ENCODE measurements at places on chromosomes 13 and 19.

DNA sequence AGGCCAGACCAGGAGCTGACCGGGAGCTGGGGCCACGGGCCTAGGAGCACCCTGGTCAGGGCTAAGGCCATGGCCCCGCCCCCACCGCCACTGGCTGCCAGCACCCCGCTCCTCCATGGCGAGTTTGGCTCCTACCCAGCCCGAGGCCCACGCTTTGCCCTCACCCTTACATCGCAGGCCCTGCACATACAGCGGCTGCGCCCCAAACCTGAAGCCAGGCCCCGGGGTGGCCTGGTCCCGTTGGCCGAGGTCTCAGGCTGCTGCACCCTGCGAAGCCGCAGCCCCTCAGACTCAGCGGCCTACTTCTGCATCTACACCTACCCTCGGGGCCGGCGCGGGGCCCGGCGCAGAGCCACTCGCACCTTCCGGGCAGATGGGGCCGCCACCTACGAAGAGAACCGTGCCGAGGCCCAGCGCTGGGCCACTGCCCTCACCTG, 6.6 kb downstream of the SPHK2 start:
- DNase-seq = no peak

DNA sequence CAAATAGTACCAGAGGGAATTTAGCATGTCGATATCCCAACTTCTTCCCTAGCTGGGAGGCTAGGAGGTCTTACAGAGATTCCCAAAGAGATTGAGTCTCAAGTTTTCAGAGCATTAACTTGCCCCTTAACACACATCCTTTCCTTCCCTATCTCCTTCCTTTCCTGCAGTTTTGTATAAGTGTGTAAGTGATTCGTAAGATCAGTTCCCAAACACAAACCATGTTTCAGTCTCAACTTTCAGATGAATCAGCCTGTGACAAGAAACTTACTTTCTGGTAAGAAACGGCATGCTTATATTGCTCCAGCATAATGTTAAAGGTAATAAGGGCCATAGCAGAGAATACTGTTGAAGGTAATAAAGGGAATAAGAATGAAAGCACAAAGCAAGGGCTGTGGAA, 472.2 kb downstream of the LIG4 start:
- DNase-seq = no peak

DNA sequence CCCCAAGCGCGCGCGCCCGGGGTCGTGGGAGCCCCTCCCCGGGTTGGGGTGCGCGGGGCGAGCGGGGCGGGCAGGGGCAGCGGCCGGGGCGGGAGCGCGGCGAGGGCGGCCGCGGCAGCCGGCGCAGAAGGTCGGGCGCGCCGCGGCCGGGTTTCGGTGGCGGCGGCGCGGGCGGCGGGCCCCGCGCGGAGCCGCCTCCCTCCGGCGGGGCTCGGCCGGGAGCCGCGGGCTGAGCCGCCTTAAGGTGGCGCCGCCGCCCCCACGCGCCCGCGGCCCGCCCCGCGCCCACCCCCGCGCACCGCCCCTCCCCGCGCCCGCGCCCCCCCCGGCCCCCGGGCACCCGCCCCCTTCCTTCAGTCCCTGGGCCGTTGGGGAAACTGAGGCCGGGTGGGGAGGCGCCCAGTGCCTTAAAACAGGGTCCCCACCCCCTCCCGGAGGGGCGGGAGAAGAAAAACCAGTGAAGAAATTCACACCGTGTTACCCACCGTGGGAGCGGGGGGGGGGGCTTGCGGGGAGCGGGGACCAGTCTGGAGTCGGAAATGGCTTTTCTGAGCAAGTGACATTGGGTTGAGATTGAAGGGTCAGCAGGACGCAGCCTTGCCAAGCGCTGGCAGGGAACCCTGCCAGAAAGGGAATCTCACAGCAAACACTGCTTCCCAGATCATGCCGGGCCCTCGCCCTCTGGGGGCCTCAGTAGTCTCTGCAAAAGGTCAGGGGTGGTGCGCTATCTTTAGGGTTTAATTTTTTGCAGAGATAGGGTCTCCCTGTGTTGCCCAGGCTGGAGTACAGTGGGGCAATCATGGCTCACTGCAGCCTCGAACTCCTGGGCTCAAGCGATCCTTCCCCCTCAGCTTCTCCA, at the start of gene TLE2:
Gene TLE2, minus strand, starts transcription at position 216 of the 859 bp plus-strand sequence. CDS start 376 bp downstream, outside the sequence.
- DNase-seq = no peak

DNA sequence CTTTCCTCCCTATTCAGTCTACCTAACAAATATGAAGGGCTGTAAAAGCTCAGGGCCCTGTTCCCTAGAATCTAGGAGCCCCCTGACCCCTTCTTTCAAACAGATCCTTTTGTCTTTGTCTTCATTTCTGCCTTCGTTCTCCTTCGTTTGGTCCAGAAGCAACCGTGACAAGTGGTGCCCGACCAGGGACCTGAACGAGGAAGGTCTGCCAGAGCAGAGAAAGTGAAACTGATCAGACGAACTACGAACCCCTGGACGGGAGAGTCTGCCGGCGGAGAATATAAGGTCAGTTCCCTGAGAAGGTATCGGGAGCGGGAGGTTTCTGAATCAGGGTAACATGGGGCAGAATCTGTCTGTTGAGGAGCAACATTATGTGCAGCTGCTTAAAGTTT, 751 bp downstream of the ERVK3-1 start:
- DNase-seq = no peak

- no peak for DNase-seq
These were observed 121.0 kb downstream of the URI1 start for GRCh38 chr19:30062907-30063649.

GRCh38 chr19:1235625-1236538, 1.9 kb downstream of the CBARP start:
- DNase-seq = no peak

DNA sequence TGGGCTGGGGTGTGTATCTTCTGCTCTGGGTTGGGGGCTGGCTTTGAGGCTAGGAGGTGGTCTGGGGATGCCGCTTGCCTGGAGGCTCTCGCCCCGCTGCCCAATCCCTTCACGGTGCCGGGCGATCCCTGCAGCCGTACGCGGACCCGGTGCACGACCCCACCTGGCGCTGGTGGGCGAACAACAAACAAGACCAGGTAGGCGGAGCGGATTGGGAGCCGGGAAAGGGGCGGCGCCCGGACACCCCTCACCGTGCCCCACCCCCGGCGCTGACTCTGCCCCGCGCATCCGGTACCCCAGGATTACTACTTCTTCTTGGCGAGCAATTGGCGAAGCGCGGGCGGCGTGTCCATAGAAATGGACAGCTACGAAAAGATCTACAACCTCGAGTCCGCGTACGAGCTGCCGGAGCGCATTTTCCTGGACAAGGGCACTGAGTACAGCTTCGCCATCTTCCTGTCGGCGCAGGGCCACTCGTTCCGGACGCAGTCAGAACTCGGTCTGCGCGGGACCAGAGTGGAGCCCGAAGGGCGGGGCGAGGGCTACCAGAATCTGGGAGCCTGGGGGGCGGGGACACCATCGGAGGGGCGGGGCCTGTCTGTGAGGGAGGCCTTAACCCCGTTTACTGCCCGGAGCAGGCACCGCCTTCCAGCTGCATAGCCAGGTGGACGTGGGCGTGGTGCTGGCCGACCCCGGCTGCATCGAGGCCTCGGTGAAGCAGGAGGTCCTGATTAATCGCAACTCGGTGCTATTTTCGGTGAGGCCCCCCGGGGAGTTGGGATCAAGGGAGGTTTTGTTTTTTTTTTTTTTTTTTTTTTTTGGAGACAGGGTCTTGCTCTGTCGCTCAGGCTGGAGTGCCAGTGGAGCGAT, 12.1 kb upstream of the PSMD8 start:
- no peak for DNase-seq

- DNase-seq = no peak
These were observed 54.7 kb upstream of the F7 start for GRCh38 chr13:113050734-113051431.

DNA sequence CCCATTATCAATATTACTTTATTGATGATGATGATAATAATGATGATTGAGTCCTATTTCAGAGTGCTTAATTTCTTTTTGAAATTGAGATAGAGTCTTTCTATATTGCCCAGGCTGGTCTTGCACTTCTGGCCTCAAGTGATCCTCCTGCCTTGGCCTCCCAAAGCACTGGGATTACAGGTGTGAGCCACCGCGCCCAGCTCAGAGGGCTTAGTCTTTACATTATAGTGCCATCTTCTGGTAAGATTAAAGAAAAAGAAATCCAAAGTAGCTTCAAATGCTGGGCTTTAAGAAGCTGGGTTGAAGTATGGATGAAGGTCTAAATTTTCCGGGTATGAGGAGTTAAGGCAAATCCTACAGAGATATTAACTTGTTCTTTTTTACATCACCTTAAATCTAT, 3.4 kb upstream of the ZNF333 start:
- DNase-seq = no peak

DNA sequence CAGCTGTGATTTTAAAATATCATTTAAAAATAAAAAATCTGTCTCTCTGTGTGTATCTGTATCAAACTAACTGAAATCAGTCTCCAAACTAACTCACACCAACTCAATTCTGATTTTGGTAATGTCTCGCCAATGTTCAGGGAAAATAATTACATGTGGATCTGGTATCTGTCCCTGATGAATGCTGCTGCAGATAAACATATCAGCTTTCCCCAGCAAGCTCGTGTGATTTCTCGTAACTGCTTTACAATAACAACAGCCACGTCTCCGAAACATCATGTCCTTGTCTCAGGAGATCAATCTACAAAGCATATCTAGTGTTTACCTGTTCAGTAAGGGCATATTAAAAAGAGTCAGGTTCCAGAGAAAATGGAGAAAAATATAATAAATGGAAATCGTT, 129.0 kb downstream of the IRS2 start:
- DNase-seq = no peak

DNA sequence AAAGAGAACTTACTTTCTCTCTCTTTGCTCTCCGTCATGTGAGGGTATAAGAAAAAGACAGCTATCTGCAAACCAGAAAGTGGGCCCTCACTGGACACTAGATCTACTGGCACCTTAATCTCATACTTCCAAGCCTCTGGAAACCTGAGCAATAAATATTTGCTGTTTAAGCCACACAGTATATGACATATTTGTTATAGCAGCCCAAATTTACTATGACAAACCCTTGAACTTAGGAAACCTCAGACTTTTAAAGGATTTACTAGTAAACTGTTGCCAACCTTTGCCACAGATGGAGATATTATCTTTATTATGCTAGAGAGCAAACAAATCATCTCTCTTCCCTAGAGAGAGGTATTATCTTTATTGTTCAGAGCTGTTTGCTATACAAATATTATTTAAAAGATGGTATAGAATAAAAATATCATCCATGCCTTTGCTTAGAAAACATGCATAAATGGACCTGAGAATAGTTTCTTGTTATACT, 1446.1 kb downstream of the SLITRK1 start:
- DNase-seq = no peak

GRCh38 chr13:106182404-106182803, 353.1 kb downstream of the EFNB2 start:
- peak; percentile 18 for DNase-seq

- no peak for DNase-seq
These were observed 6.3 kb downstream of the ZNF45 start for GRCh38 chr19:43928820-43929219.

GRCh38 chr19:11767633-11768133, 883 bp downstream of the ZNF441 start:
- no peak for DNase-seq

- no peak for DNase-seq
These were observed 42.2 kb downstream of the DHRS12 start for GRCh38 chr13:51761643-51762350.

- DNase-seq = peak; percentile 79
These were observed 617 bp upstream of the IQCN start for GRCh38 chr19:18274781-18275356.

- peak; percentile 6 for DNase-seq
These were observed 19.9 kb downstream of the TINCR start for GRCh38 chr19:5547881-5548280.

- no peak for DNase-seq
These were observed 365.6 kb upstream of the SLC10A2 start for GRCh38 chr13:103431856-103432255.

DNA sequence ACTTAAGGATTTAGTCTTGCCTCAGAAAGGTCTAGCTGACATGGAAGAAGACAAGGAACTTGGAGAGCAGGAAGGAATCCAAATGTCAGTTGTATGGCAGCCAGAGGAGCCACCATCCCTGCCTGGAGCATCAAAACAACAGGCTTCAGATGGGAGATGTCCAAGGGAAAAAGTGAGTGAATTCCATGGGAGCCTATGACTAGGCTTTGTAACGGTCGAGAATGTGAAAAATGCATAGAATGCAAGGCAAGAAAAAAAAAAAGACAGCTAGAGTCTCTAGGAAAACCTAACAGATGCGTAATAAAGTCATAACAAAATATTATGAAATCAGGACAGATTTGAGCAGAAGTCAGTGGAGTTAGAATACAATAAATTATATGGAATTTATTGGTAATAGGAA, 183.7 kb upstream of the LSM14A start:
- no peak for DNase-seq

GRCh38 chr19:11141937-11142527, 13.6 kb downstream of the SPC24 start:
- DNase-seq = no peak

DNA sequence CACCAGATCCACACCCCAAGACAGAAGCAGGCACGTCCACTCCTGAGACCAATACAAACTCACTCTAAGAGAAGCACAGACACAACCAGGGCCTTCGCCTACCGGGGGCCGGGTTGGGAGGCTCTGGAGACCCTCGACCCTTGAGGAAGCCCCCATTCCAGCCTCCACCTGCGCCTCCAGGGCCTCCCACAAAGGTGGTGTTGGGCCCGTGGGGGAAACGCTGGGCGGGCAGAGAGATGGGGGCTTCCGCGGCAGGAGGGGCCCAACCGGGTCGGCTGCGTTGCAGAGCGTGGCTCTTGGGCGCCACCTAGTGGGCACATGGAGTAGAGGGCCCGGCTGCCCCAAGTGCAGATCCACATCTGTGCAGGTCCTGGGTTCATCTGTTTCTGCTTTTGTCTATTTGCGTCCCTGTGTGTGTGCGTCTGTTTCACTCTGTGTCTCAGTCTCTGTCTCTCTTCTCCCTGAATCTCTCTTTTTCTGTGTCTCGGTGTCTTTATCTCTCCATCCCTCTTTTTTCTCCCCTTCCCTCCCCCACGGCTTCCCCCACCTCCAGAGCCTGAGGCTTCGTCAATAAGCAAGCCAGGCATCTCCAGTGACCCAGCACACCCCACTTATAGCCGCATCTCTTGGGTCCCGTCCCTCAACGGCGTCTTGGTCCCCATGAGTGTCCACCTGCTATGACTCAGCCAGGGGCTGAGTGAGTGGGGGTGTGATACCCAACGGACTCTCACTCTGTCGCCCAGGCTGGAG, 10.5 kb upstream of the TINCR start:
- peak; percentile 17 for DNase-seq

DNA sequence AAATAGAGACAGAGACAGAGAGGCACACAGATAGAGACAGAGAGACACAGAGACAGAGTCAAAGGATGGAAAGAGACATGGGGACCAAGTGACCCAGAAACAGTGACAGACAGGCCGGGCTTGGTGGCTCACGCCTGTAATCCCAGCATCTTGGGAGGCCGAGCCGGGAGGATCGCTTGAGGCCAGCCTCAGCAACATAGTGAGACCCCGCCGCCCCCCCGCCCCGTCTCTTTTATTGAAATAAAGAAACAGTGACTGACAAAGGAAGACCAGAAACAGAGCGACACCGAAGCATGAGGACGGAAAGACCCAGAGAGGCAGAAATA, 848 bp upstream of the NECTIN2 start:
- DNase-seq = no peak
